Fibroblast of skin of scalp (primary cell): ENCODE measurements at places on chromosomes 12 and 14.

DNA sequence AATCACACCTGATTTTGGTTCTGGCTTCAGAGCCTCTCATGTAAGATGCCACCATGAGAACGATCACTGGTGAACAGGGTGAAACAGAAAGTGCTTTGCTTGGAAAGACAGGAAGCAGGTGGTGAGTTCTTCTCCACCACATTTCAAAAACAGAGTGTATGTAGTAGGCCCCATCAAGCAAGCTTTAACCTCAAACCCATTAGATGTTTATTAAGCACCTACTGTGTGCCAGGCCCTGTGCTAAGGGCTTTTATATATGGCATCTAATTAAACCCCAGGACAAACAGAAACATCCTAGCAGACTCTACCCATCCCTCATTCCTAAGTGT lies 47.8 kb upstream of the MED13L start:
- DNase-seq: no peak

- no peak for DNase-seq
Observed at GRCh38 chr12:58099476-58099875, 158.1 kb downstream of the ATP23 start.

DNA sequence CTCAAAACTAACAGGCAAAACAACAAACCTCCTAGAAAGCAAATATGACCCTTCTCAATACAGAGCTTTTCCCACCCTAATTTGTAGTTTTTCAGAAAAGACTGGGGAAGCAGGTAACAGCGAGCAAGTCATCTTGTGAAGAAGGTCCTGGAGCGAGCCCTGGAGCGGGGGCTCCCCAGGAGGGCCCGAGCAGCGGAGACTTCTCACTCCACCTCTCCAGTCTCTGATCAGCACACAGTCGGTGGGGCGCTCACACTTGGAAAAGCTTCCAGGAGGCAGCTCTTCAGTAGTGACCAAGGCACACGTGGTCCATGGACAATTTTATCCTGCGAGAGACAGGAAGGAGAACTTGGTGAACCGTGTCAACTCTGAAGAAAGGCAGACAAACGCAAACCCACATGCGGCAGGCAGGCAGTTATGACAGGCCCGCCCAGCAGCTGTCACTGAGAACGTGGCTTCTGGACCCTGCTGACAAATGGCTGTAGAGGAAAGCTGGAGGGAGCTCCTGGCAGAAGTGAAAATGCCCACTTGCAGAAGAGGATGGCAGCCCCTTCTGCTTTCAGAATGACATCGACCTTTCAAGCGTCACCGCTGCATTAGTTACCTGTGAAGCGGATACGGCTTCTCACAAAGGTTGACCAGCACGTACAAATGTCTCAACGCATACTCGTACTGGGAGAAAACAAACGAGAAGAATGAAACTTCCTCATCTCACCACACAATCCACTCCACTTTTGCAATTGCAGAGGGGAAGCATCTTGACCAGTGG lies 44.2 kb downstream of the LGMN start:
- no peak for DNase-seq

DNA sequence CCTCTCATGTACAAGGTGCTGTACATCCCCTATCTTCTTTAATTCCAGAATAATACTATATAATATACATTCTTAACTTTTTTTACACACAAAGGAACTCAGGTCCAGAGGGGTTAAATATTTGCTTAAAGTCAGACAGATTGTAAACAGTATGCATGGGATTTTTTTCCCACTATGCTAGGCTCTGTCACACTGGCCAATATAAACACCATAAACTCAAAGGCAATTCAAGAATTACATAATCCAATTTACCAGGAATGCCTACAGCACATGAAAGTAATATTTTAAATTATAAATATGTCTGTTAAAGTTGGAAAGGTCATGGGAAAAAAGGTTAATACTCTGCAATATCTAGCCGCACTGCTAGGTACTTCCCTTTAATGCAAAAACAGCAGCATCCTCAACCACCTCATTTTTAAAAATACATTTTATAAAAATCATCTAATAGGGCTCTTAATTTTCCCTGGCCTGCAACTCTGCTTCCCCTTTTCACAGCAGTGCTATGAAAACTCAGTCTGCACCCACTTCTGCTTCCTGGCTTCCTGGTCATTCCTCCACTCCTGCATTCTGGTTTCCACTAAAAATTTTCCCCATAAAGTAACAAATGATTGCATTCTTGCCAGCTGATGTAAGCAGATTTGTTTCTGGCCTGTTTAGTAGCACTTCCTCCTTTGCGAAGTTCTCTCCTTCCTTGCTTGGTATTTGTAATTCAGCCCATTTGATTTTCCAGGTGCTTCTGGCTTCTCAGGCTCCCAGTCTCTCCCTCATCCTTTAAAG lies 128.1 kb downstream of the ITPR2 start:
- DNase-seq: peak; percentile 28

DNA sequence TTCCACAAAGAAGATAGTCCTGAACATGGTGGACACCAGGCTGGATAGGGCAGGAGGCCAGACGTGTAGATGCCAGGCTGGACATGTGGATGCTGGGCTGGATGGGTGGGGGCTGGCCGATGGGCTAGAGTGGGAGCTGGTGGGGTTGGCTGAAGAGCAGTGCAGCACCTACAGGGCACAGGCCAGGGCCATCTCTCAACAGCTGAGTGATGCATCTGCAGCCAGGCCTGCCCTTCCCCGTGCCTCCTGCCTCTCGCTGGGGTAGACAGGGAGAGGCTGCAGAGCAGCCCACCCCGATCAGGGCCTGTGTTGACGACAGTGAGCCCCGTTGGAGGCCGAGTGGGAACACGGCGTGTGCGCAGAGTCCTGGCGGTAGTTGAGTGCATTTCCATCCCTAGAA lies 39.3 kb downstream of the EP400 start:
- no peak for DNase-seq

GRCh38 chr12:100715976-100716944 lies 78.3 kb upstream of the ANO4 start:
- no peak for DNase-seq

GRCh38 chr12:3770891-3771290 lies 18.0 kb upstream of the CRACR2A start:
- DNase-seq: peak; percentile 84

- DNase-seq: peak; percentile 31
Observed at GRCh38 chr14:104137297-104138097, 890 bp upstream of the KIF26A start.

- DNase-seq: peak; percentile 87
Observed at GRCh38 chr12:51752234-51752889, 96.2 kb downstream of the FIGNL2 start.

DNA sequence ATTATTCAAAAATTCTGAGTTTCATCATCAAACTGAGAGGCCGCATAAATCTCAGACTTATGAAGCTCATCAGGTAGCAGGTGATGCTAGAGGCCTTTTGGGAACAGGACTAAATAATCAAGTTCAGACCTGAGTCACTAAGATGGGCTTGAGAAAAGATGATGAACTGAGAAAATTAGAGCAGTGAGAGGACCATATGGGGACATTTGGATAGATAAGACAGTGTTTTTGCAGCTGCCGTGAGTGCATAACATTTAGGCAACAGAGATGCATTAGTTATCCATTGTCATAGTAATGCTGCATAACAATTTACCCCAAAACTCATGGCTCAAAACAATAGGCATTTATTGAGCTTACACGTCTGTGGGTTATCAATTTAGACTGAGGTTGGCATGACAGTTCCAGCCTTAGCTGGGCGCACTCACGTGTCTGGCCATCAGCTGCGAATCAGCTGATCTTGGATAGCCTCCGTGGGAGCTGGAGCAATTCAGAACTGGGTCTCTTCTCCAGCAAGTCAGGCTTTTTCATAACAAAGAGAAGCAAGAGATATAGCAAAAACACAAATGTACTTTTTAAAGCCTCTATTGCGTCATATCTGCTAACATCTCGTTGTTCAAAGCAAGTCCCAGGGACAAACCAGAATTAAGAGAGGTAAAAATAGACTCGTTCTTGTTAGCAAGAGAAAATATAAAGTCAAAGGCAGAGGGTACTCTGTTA lies 72.8 kb downstream of the CAPZA3 start:
- no peak for DNase-seq

DNA sequence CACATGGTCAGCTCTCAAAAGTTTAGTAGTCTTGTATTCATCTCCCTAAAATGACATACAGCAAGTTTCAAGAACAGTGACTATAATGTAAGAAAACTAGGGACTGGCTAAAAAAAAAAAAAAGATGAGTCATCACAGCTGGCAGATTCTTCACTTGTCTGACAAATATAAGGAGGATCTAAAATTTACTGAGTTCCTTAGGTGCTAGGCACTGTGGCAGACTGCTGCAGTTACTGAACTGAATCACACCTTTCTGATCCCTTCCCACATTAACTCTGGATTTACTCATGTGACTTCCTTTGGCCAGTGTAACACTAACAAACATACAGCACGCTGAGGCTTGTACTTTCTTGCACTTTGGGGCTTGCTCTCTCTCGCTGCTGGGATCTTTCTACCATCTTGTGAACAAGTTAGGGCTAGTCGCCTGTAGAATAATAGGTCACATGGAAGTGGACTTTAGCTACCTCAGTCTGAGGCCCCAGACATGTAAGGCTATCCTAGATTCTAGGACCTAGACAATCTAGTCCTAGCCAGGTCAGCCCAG lies 32.1 kb downstream of the BAZ1A start:
- DNase-seq: peak; percentile 72

DNA sequence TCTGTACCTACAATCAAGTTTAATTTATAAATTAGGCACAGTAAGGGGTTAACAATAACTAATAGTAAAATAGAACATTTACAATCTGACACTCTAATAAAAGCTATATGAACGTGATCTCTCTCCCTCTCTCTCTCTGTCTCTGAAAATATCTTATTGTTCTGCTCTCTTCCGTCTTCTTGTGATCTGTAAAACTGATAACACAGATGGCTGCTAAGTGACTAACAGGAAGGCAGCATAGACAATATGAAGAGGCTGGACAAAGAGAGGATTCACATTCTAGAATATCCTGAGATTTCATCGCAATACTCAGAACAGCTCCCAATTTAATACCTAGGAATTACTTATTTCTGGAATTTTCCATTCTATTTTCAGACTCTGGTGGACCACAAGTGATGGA lies 827.2 kb downstream of the FLRT2 start:
- DNase-seq: no peak

DNA sequence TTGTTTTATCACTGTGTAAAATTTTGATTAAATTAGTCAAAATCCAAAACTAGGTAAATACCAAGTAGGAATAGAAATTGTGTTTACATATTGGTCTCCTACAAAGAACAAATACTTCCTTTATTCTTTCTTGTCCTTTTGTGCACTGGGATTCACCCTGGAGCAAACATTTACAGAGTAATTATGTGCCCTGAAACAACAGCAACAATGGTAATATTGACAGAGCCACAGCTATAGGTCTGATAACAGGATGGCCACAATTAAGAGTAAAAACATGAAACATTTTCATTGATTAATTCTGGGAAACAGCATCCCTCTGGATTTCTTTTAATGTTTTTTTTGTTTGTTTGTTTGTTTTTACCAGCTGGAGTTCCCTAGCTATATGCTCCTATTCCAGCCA lies 61.2 kb downstream of the SLC38A6 start:
- no peak for DNase-seq

- DNase-seq: peak; percentile 99
Observed at GRCh38 chr14:54396493-54397335, at the start of gene CDKN3. TSS of gene CDKN3 (plus strand) at chr14:54397007. CDS start at chr14:54397069, 62 bp downstream.

GRCh38 chr12:67579662-67580003 lies 68.9 kb upstream of the DYRK2 start:
- no peak for DNase-seq

DNA sequence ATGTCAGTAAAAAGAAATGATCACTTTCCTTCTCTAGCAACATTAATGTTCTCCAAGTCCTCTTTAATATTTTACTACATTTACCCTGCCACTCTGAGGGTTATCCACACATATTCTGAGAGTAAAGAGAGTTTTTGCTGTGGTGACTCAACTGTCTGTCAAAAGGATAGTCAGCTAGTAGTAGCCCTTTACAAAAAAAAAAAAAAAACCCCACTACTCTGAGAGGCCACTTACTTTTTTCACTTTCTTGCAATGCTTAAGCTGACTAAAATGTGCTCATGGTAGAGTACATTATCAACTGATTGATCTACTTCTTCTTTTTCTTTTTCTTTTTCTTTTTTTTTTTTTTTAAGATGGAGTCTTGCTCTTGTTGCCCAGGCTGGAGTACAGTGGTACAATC lies 27.6 kb upstream of the PPM1A start:
- DNase-seq: no peak

- no peak for DNase-seq
Observed at GRCh38 chr12:93704122-93704521, 26.9 kb downstream of the CRADD start.

DNA sequence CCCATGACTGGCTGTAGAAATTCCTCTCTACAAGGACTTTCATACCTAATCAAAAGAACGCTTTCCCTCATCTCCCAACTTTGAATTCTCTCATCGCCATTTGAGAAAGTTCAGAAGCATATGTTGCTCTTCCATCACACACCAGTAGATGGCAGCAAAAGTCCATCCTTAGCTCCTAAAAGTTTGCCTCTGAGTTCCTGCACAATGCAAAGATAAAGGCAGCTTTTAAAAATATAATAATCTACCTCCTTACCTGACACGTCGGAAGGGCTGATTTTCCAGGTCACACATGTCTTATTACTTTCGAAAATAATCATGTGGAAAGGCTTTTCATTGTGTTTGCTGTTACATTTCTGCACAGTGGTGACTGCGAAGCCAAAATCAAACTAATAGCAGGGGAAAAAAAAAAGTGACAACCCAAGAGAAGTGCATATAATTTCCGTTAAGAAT lies 456.7 kb upstream of the SEL1L start:
- peak; percentile 56 for DNase-seq

DNA sequence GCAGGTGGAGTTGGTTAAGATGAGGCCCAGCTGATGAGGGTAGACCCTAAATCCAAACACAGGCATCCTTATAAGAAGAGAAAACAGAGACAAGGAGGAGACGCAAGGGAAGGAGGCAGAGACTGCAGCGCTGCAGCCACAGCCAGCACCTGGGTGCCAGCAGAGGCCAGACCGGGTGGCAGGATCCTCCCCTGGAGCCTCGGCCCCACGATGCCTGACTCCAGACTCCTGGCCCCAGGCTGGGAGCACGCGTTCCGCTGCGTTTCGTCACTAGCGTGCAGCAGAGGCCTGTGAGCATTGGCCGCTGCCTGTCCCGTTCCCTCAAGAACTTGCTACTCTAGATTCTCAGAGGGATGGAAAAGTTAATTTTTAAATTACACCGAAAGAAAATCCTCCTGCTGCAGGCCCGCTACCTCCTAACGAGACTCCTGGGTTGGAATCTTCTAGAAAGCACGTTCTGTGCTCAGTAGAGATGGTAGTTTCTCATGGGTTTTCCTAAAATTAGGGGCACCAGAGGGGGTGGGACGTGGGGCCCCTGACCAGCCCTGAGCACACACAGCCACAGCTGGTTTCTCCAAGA lies 57.7 kb upstream of the FBRSL1 start:
- no peak for DNase-seq

GRCh38 chr12:127803545-127803944 lies 463.4 kb upstream of the TMEM132C start:
- peak; percentile 6 for DNase-seq

DNA sequence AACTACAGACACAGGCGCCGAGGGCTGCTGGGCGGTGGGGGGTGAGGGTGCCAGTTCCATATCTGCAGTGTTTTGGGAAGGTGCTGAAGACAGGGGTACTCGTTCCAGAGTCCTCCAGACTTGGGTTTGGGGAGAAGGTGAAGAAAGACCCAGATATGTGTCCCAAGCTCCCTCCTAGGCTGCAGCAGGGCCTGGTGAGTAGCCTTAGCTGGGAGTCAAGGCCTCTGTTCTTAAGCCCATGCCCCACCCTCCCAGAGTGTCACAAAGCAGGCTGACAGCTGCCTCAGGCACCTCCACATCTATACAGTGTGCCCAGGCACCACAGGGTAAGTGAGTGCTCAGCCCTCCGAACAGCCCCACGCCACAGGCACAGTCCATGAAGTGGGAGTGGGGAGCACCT lies 4.3 kb downstream of the NCKAP5L start:
- no peak for DNase-seq

GRCh38 chr14:57870686-57871457 lies 5.0 kb upstream of the SLC35F4 start:
- DNase-seq: no peak
